CD4-positive, alpha-beta T cell treated with Interferon alpha-2 for 1 hour (primary cell): ENCODE measurements at places on chromosomes 12 and 14.

- DNase-seq, result no peak
These were observed 255.1 kb upstream of the KRR1 start for GRCh38 chr12:75766263-75767160.

DNA sequence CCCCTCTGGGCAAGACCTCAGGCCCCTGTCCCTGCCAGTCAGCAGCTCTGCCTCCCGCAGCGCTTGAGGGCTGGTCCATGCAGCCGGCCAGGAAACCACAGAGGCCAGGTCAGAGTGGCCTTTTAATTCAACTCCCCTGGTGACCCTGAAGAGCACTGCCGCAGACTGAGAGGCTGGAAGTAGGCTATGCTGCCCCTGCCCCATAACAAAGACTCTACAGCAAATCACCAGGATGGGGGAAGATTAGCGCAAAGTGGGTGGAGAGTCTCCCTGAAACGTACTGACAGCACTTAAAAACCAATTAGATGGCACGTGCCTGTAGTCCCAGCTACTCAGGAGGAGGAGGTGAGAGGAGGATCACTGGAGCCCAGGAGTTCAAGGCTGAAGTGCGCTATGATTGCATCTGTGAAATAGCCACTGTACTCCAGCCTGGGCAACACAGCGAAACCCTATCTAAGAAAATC is 70.5 kb downstream of the ITPK1 start:
- no peak for DNase-seq

DNA sequence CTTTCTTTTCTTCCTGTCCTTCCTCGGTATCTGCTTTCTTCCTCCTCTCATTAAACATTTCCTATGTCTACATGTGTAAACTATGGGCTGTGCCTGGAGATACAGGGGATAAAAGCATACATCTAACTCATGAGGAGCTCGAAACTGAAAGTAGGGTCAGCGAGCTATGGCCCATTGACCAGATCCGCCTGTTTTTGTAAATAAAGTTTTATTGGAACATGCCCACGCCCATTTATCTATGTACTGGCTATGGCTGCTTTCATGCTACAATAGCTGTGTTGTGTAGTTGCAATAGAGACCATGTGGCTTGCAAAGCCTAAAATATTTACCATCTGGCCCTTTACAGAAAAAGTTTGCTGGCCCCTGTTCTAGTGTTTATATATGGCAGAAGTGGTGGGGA is 500.8 kb upstream of the GARIN6 start:
- no peak for DNase-seq

DNA sequence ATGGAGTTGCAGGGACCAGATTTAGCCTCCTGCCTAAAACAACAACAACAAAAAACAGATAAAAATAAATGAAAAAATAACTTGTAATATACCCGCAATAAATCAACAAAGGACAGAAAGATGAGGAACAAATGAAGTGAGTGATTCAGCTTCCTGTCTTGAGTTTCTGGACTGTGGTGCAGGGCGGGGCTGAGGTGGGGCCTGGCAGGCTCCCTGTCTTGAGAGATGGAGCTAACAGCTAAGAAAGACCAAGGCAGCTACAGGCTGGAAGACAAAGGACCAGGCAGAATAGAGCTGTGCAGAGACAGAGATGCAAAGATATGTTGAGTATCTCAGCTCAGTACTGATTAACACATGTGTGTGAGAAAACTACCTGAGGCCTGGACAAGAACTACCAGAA is 879.2 kb downstream of the AACS start:
- no peak for DNase-seq

GRCh38 chr14:50037240-50037639 is 79.1 kb downstream of the VCPKMT start:
- no peak for DNase-seq

DNA sequence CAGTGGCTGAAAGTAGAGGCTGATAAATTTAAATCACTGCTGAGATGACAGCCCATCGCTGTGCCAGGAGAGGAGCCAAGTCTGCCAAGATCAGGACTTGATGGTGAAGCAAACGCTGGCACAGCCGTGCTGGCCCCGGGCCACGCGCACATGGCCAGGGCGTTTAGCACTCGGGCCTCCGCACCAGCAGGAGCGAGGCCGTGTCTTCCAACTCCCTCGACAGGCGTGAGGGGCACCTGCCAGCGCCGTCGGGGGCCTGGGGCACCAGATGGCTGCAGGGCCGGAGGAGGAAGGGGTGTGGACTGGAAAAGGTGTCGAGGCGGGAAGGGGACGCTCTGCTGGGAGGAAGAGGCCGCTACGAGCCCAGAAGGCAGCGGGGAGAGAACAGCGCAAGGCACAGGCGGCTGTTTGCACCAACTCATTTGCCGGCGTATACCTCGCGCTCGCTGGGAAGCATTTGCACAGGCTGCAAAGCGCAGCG is 29.5 kb downstream of the RIMBP2 start:
- DNase-seq, result no peak

DNA sequence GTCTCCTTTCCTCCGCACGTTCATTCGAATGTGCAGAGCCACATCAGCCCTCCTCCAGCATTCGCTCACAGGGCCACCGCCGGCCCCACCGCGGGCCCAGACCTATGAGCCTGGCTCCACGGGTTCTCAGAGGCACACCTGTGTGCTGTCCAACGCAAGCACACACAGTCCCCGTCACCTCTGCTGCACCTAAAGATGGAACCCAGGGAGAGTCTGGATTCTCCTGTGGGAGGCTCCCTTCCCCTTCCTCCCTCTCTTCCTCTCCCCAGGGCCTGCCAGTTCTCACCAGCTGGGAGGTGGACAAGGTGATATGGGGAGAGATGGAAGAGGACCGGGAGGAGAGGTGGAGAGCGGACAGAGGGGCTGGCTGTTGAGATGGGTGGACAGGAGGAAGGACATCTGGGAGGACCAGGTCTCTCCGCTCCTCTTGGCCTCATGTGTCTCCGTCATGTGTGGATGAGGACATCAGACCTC is 4.9 kb upstream of the AQP6 start:
- no peak for DNase-seq
